ENCODE measurements at places on chromosomes 1 and 21.
A peak's percentile ranks its signal among the peaks of the same experiment; 100 is the strongest.

GRCh38 chr1:233662575-233663304, 48.8 kb downstream of the KCNK1 start:
- no peak for DNase-seq

- DNase-seq, result peak; percentile 94
These were observed at the start of gene TMEM9 for GRCh38 chr1:201154389-201155165. Gene TMEM9 (minus strand): TSS chr1:201154474. CDS start chr1:201153923, 551 bp downstream.

DNA sequence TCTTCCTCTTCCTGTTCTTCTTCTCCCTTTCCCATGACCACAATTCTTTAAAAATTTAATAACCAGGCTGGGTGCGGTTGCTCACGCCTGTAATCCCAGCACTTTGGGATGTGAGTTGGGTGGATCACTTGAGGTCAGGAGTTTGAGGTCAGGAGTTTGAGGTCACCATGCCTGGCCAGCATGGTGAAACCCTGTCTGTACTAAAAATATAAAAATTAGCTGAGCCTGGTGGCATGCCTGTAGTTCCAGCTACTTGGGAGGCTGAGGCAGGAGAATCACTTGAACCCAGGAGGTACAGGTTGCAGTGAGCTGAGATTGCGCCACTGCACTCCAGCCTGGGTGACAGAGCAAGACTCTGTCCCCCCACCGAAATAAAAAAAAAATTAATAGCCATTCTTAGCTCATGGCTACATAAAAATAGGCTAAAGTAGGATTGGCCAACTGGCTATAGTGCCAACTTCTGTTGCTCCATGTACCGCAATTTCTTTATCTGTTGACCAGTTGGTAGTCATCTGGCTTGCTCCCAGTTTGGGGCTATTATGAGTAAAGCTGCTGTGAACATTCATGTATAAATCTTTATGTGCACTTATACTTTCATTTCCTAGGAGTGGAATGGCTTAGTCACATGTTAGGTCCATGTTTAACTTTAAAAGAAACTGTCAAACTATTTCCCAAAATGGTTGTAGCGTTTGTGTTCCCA, 136.3 kb downstream of the PEX14 start:
- no peak for DNase-seq

DNA sequence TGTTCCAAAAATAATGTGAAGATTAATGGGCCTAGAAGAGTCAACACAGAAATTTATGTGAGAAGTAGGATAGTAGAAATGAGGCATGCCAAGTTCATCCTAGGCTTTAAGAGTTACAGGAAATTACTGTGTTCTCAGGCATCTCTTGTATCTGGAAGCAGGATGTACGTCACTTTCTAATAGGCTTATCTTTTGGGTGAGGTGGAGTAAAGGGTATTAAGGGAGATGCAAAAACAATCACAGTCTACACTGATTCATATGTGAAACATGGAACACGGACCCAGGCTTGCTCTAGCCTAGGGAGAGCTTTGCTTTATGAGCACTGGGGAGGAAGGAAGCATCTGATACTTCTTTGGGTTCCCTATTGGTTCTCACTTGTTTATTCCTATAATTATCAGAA, 84.5 kb upstream of the RGS4 start:
- peak; percentile 24 for DNase-seq

GRCh38 chr1:35577071-35577998, 4.2 kb downstream of the TFAP2E start:
- peak; percentile 37 for DNase-seq

DNA sequence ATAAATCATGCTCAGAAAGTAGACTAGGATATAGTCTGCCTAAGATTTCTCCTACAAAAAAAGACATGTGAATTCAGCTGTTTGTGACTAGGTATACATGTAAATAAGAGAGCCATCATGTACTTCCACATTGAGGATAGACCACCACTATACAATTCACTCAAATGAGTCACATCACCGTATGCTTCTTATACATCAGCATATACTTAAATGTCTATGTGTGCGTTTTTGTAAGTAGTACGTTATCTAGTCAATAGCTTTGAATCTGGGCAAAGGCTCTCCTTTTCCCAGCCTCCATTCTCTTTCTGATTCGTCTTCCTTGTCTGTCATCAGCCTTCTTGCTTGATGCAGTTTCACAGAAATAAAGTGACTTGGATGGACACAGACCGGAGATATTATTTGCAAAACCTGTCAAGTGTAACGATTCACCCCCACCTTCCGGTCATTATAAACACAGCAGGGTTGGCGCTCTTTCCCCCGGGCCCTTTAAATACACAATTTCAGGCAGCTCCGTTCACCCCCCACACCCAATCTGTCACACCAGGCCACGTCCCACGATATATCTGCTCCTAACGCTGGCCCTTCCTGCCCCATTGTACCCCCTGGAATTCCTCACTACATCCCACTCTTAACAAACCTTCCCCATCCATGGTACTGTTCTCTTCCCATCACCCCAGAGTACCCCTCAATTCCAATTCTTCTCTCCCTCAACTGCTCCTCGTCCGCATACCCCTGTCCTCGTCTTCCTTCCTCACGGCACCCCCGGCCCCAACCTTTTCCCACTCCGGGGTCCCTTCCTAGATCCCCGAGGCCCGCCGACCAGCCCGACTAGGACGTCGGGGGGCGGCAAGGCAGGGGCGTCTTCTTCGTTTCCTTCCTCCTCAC, 636 bp downstream of the VAMP4 start:
- peak; percentile 49 for DNase-seq

- no peak for DNase-seq
These were observed 864 bp upstream of the CCDC24 start for GRCh38 chr1:43990271-43991199.

DNA sequence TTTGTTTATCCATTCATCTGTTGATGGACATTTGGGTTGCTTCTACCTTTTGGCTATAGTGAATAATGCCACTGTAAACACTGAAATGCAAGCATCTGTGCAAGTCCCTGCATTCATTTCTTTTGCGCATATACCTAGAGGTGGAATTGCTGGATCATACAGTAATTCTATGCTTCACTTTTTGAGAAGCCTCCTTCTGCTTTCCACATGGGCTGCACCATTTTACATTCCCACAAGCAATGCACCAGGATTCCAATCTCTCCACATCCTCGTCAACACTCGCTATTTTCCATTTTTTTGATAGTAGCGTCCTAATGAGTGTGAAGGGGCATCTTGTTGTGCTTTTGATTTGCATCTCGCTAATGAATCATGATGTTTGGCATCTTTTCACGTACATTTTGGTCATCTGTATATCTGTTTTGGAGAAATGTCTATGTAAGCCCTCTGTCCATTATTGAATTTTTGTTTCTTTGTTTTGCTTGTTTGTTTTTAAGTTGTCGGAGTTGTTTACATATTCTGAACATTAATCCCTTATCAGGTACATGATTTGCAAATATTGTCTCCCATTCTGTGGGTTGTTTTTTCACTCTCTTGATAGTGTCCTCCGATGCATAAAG, 335.4 kb downstream of the RRAGC start:
- DNase-seq, result no peak

Measured in lung microvascular endothelial cell (primary cell).